ENCODE measurements at places on chromosomes 11 and 22.

DNA sequence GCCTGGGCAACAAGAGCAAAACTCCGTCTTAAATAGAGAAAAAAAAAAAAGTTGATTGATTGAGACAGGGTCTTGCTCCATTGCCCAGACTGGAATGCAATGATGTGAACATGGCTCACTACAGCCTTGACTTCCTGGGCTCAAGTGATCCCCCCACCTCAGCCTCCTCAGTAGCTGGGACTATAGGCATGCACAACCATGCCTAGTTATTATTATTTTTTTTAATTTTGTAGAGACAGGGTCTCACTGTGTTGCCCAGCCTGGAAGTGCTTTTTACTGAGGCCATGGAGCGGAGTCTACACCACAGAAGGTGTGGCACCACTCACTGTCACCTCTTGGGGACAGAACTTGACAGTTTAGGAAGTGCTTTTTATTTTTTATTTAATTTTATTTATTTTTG is 17.8 kb downstream of the TRIOBP start:
- no peak for DNase-seq

GRCh38 chr11:73914284-73914683 is 36.5 kb upstream of the DNAJB13 start:
- no peak for DNase-seq

- DNase-seq = no peak
Measured at GRCh38 chr11:67667490-67668191, 6.8 kb downstream of the ALDH3B2 start.

DNA sequence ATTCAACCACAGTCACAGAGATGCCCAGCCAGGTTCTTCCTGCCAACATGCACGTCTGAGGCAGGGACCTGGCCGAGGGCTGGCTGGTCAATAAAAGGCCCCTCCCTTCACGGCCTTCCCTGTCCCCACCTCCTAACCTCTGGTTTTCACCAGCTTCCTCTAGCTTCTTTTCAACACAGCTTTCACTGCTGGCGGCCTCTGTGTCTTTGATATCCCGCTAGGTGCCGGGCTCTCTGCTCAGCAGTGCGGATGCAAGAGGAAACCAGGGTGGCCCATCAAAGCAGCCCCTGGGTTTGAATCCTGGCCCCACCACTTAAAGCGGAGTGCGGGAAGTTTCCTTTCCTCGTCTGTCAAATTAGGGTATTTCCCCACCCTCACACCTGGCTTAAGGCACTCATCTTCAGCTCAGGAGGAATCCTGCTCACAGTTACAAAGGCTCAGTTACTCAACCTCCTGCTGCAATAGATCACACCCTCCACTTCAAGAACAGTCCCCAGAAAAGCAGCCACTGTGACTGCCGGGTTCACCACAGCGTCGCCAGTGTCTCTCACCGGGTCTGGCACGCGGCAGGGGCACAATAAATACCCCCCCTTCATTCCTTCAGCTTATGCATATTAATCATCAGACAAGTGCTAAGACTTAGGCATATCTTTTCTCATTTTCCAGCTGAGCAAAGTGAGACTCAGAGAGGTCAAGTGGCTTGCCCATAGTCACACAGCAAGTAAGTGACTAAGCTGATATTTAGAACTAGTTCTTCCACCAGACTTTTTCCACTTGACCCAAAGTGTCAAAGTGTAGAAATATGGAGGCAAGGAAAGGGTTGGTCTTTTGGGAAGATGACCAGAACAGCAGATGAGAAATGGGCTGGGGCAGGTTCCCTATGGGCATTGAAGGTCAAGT is 45.7 kb downstream of the TXN2 start:
- DNase-seq = no peak

DNA sequence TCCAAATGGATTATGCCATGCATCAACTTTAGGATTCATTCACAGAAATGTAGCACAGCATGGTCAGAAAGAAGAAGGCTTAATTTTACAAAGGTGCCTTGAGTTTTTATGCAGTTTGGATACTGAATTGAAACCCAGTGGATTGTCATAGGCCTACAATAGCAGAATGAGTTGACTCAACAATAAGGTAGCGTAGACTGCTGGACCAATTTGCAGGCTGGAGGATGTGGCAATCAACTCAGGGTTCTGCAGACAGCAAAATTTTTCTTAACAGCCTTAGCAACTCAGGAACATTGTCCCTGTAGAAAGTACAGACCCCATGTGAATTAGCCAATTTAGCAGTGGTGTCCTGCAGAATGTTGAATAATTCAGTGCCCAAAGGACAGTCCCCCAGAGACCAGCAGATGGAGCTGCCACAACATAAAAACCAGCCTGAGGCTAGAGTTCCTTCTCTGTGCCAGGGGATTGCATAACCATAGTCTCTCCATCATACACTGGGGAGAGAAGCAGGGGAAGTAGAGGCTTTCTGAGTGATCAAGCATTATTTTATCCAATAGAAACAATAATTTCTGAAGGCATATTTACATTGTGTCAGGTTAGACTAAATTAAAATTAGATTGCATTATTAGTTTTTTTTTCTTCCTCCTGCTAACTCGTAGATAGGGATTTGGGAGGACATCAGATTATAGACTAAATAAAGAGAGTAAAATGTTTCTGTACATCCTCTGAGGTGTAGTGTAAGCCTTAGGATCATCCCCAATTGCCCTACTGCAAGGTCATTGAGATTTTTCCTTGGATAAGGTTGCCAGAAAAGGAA is 20.3 kb upstream of the MRPL17 start:
- peak; percentile 41 for DNase-seq

GRCh38 chr11:124961972-124962609 is 8.1 kb downstream of the CCDC15 start:
- peak; percentile 81 for DNase-seq

- no peak for DNase-seq
Measured at GRCh38 chr11:73386016-73386415, 9.8 kb downstream of the RELT start.

DNA sequence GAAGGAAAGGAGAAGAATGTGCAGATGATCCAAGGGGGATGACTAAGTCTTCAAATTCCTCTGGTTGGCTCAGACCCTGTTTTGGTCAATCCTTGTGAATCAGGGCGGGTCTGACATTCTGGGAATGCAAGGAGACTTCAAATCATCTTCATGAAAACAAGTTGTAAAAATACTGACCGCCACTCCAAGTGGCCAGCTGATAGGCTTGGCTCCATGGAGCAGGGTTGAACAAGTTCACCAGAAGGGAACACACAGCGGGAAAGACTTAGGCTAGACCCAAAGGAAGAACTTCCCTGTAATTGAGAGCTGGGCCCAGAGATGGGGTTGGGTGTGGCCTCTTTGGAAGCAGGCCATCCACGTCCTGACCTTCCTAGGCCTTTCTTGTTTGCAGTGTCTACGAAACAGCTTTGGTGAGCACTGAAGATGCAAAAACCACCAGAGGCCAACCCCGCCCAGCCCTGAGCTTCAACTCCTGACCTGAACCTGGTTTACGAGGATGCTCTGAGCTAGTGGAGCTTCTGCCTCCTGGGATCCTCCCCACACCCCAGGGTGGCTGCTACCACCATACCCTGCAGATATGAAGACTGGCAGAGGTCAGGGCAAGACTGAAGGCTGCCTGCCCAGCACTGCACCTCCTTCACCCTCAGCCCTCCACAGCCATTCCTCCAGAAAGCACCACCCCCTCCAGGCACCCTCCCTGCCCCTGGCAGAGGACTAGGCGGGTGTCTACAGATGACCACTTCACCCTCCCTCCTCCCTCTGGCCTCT is 26.1 kb downstream of the GDPD5 start:
- DNase-seq = peak; percentile 56

DNA sequence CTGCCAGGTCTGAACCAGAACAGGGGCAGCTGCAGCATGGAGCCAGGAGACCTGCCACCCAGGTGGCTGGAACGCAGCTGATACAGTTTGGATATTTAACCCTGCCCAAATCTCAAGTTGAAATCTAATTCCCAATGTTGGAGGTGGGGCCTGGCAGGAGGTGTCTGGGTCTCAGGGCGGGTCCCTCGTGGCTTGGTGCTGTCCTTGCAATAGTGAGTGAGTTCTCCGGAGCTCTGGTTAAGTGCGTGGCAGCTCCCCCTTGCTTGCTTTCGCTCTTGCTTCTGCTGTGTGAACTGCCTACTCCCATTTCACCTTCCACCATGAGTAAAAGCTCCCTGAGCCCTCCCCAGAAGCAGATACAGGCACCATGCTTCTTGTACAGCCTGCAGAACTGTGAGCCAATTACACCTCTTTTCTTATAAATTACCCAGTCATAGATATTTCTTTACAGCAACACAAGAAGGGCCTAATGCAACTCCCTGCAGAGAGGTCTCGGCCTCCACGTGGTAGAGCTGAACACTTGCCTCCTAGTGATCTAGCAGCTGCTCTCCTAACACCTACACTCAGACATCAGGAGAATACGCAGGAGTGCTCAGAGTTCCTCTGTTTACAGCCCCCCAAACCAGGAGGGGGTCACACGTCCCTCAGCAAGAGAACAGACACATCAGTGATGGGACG is 203.7 kb downstream of the CTTN start:
- DNase-seq = no peak

DNA sequence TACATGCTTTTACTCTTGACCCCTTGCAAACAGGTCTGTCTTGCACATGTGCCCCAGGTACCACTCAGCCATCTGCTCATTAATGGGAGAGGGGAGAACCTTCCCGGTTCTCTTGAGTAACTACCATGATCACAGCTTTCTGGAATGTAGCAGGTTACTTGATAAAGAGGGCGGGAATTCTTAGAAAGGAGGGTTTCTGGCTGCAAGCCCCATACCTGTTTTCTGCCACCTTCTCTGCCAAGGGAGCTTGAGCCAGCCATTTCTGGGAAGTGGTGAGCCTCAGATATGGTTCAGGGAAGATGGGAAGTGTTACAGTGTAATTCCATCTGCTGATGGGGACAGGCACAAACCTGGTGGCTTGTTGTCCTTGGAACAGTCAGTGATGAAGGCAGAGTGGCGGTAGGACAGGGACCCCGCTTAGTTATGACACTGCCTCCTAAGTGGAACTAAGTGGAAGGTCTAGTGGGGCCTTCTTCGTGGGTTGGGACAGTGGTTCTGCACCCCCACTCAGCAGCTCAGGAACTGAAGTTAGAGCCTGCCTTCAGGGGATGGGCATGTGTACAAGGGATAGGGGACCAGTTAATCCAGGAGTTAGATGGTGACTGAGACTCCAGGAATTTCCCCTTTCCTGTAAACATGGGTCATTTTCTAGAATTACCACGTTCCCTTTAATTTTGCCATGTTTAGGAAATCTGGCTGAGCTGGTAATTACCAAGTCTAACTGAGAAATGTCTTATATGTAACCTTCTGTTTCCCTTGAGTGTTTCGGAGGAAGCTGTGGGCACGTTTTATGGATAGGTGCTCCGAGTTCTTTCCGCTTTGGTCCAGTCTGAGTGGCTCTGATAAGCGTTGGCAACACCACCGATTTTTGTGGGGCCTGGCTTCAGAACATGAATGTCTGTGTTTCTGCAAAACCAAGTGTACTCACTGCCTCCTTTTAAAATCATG is 35.3 kb downstream of the BCR start:
- no peak for DNase-seq

DNA sequence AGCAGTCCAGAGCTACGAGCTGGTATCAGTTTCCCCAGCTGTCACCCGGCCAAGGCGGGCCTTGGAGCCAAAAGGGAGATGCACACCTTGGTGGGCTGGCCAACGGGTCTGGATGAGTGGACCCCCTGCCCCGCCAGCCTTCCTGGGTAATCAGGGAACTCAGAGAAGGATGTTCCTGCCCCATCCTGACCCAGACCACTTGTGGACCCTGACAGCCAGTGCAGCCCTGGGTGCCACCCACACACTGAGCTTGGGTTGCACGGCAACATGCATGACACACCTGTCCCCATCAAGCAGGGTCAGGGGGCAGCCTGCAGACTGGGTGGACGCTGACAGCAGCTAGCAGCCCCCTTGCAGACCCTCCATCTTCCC is 8.6 kb downstream of the SLC25A1 start:
- DNase-seq = no peak

GRCh38 chr11:113255096-113255495 is 59.3 kb upstream of the TTC12 start:
- DNase-seq = no peak

- no peak for DNase-seq
Measured at GRCh38 chr11:68036141-68036716, 2.6 kb upstream of the TCIRG1 start.

- no peak for DNase-seq
Measured at GRCh38 chr22:37659066-37659896, 758 bp downstream of the PDXP start.

- no peak for DNase-seq
Measured at GRCh38 chr11:30707110-30707509, 121.0 kb upstream of the MPPED2 start.

GRCh38 chr11:47786373-47786772 is 19.2 kb upstream of the FNBP4 start:
- peak; percentile 18 for DNase-seq

GRCh38 chr11:2171591-2172003 is at the start of gene TH:
Gene TH (minus strand): TSS chr11:2171815. CDS start chr11:2171786, 29 bp downstream.
- no peak for DNase-seq

DNA sequence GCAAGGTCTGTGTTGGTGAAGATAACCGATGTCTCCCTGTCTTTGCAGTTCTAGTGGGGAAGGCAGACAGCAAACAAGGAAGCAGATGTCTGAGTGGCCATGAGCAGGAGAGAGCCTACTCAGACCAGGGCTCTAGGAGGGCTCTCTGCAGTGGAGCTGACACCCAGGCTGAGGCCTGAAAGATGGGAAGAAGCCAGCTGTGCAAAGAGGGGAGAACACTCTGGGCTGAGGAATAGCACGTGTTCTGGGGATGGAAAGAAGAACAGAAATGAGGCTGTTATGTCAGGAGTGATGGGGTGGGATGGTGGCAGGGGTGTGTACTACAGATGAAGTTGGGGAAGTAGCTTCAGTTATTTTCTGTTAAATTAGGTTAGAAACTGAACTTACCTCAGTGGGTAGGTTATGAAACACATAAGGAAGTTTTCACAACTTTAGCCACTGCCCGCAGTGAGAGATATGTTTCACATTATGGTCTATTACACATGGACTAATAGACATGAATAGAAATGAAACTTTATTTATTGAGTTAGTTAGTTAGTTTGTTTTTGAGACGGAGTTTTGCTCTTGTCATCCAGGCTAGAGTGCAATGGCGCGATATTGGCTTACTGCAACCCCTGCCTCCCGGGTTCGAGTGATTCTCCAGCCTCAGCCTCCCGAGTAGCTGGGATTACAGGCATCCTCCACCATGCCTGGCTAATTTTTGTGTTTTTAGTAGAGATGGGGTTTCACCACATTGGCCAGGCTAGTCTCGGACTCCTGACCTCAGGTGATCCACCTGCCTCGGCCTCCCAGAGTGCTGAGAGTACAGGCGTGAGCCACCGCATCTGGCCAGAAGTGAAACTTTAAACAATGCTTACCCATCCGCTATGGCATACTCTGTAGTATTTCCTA is 7.8 kb downstream of the DCPS start:
- DNase-seq = no peak
